NCI-H1930 (cell line): ENCODE measurements at places on chromosomes 1 and 21.
A peak's percentile ranks its signal among the peaks of the same experiment; 100 is the strongest.

DNA sequence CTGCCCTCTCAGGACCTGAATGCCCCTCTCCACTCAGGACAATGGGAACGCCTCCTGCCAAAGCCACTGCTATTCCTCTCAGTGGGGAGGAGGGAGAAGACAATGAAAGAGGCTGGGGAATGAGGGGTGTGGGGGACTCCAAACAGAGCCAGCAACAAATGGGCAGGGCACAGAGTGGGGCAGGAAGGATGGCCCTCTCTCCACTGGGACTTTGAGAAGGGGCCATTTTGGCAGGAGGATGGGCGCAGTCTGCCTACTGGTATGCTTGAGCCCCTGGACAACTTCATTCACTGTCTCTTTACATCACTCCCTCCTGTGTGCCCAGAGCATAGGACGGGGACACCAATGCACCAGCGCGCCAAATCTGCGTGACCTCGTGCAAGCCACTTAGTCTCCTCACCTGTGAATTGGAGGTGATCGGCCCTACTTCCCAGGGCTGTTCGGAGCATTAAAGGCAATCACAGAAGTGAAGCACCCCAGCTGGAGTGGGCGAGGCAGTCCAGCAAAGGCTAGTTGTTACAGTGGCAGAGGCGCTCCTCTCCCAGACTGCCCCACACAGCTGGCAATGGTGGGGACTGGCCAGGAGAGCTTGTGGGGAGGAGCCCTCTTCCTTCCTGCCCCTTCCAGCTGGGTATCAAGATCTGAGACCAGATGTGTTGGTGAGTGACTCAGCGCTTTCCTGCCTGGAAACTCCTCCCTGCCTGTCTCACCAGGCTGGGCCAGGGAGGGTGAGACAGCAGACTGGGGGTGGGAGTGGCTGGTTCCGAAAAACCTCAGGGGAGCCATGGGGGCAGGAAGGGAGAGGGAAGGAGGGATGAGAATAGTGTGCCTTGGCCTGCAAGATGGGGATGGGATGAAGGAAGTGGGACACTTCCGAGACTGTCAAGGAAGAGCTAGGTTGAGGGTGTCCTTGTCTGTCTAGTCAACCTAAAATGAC, 22.4 kb upstream of the SYNC start:
- no peak for DNase-seq

GRCh38 chr1:20686883-20687725, 25.9 kb upstream of the DDOST start:
- no peak for DNase-seq

- DNase-seq, result no peak
Measured at GRCh38 chr1:92466683-92467352, 19.9 kb downstream of the GFI1 start.

DNA sequence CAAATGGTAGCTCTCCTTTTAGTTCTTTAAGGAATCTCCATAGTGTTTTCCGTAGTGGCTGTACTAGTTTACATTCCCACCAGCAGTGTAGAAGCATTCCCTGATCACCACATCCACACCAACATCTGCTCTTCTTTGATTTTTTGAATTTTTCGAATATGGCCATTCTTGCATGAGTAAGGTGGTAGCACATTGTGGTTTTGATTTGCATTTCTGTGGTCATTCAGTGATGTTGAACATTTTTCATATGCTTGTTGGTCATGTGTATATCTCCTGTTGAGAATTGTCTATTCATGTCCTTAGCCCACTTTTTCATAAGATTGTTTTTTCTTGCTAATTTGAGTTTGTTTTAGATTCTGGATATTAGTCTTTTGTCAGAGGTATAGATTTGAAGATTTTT, 84.6 kb upstream of the B3GALT2 start:
- no peak for DNase-seq

GRCh38 chr1:201123866-201124265, 3.1 kb downstream of the ASCL5 start:
- no peak for DNase-seq

GRCh38 chr1:12553963-12554362, 64.0 kb downstream of the DHRS3 start:
- DNase-seq, result no peak

DNA sequence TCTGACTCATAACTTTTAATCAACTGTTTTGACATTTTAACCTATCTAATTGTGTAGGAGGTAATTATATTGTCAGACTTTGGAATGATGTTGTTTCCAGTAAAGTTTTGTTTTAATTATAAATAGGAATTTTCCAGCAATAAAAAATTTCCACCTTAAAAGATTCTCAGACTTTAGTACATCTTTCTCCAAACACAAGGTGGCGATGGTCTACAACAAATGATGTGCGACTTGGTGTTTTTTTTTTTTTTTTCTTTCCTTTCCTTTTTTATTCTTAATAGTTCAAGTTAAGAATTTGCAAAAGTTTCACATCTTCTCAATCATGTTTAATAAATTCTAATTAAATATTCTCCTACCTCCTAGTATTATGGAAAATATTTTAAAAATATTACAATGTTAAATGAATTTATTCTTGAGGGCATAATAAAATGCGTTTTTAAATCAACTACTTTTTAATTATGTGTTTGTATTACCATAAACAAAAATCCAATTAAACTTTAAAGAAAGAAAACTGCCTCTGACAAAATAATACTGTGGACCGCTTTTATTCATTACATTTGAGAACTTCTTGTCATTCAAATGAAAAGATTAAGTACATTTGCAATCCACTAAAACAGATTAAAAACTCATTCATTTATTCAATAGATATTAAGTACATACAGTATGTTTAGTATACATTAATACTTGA, 4.4 kb upstream of the ADAMTS1 start:
- peak; percentile 22 for DNase-seq

GRCh38 chr1:48659801-48660200, 116.9 kb downstream of the BEND5 start:
- DNase-seq, result no peak

DNA sequence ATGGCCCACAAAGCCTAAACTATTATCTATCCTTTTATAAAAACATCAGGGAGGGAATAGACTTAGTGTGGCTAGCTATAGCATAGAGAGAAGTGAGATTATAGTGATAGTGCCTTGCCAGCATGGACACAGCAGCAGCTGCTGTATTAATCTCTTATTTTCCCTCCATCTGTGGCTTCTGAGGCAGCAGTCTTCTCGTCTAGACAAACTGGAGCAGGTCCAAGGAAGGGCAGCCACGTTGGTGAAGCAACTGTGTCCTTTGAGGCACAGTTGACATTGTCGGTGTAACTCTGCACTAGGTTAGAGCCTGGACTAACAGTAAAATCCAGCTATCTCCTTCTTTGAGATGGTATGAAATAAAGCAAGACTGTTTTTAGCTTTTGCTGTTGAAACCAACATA, 131.3 kb downstream of the CACHD1 start:
- no peak for DNase-seq

- no peak for DNase-seq
Measured at GRCh38 chr1:25959611-25960010, 38.3 kb downstream of the PAFAH2 start.

DNA sequence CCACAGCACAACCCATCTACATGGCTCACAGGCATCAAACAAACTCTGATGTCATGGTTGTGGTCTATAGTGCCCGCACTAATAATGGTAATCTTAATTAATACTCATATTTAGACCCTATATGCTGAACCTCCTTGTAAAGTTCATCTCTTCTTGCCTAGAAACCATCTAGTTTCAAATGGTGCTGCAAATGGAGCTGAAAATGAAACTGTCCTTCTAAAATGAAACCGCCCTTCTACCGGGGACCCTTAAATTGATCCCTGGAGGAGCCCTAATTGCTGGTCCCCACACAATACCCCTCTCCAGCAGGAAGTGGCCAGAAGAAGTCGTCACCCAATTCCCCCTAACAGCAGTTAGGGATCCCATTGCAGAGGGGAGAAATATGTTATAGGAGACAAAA, 612.6 kb downstream of the MRPL39 start:
- no peak for DNase-seq

- DNase-seq, result no peak
Measured at GRCh38 chr1:93969371-93969770, 60.1 kb upstream of the GCLM start.

- no peak for DNase-seq
Measured at GRCh38 chr1:168288311-168289052, 7.8 kb downstream of the TBX19 start.

GRCh38 chr21:36487641-36488307, 7.9 kb upstream of the CLDN14 start:
- no peak for DNase-seq

DNA sequence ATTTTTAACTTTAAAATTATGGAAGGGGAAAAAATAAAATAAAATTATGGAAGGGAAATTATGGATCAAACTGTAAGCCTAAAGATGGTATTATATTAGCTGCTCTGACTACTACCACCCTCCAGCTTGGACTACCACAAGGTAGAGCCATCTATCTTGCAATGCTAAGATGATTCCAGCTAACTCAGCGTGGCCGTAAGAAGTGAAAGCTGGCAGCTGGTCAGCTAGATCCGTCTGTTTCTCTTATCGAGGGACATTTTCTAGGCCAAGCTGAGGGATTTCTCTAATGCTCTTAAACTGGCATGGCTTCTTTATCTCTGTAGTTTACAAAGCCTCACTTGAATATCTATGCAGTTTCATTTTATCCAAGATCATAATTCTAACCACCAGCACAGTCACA, 31.5 kb downstream of the LYST start:
- DNase-seq, result no peak

DNA sequence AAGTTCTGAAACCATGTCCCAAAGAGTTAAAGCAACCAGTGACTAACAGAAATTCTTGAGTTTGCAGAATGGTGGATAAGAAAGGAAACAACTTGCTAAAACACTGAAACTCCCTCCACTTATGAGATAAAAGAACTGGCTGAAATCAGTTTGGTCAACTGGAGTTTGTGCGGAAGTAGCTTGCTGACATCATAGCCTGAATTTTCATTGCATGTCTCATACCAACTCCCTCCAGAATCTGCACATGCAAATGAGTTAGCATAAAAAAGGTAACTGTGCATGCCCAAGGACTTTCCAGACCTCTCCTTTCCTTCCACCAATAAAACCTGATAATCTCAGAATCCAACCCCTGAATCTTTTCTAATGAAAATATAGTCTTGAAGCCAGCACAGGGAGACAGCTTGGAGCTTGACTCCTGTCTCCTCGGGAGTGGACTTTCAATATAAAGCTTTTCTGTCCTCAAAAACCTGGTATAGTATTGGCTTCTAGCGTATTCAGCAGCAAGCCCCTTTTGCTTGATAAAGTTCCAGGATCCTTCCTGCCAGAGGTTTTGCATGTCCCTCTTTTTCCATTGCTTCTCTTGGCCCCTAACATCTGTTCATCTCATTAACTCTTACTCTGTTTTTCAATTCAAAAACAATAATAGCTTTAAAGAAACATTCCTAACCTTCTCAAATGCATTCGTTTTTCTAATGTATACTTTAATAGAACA, 785.8 kb upstream of the ADGRL4 start:
- DNase-seq, result no peak

DNA sequence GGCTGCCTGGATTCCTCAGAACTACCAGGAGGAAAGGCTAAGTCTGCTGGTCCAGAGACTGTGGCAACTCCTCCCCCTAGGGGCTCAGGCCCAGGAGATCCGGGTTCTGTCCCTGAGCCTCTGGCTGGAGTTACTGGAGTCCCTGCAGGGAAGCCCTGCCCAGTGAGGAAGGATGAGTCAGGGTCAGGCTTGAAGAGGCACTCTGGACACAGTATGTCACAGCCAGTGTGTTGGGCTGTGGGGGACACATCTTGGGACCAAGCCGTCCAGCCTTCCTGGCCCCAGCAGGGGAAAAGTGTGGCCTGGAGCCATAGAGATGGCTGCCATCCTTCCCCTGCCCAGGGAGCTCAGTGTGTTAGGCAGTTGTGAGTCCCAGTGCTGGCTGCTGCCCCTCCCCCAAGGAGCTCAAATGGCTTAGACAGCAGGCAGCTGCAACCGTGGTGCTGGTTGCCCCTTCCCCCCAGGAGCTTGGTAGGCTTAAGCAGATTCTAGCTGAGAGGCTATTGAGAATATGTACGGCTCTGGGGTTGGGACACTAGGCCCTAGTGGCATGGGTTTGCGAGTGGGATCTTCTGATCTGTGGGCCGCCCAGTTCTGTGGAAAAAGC, 28.2 kb upstream of the RABGAP1L start:
- no peak for DNase-seq

- no peak for DNase-seq
Measured at GRCh38 chr1:9293533-9294404, 1.1 kb downstream of the SPSB1 start.

DNA sequence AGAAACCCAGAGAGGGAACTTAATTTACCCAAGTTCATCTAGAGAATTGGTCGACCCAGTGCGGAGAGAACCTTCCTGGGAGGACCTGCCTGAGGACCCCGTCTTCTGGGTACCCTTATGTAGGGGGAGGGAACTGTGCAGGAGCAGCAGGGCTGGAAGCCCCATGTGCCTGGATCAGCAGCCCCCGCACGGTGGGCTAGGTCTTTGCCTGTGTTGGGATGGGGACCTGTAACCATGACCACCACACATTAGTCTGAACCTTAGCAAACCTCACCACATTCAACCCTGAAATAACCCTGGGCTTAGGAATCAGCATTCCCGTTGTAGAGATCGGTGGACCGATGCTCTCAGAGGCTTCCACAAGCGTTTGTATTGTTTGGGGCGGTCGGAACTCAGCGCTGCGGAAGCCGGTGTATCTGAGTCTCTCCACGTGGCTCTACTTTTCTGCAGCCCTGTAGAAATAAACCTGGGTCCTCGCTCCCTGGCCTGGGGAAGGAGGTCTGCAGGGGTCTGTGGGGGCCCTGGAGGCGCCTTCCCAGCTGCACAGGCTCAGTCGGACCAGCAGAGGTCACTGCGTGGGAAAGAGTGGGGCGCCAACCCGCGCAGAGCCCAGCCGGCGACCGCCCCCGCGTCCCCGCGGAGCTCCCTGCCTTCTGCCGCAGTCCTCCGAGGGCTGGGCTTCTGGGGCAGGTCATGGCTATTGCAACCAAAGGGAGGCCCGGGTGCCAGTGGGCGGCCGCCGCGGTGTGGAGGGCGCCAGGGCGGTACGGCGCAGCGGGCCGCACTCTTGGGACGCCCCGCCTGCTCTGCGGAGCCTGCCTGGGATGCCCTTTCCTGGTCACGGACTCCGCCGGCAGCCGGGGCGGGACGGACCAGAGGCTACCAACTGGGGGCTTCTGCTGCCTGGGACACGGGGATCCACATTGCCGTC, 36.2 kb upstream of the KCNA10 start:
- peak; percentile 30 for DNase-seq

DNA sequence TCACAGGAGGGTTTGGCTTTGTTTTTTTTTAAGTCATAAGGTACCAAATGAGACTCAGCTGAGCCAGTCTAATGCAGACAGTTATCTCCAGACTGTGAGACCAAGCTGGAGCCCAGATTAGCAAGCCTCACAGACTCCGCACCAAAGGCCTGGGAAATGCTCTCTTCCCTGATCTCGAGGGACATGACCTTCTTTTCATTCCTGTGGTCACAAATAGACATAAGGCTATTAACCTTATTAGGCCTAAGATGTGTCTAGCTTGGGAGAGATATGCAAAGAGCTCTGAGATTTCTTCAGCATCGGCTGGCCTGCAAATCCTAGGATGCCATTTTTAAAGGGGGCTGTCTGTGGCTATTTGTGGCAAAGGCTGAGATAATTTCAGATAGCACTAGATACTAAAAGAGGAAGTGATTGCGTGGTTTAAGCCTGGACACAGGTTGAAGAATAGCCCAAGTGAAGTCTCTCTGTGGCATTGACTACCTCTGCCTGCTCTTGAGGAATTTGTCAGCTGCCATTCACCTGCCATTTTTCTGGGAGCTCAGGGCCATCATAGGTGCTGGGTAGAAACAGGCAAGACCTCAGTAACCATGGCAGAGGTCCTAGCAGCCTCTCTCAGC, 301.3 kb downstream of the SIPA1L2 start:
- DNase-seq, result no peak

GRCh38 chr1:223704921-223705878, 7.1 kb upstream of the CAPN2 start:
- no peak for DNase-seq

- no peak for DNase-seq
Measured at GRCh38 chr1:177793900-177794299, 176.0 kb downstream of the SEC16B start.

GRCh38 chr1:23533246-23534023, 2.4 kb upstream of the E2F2 start:
- no peak for DNase-seq
